NCI-H1092 treated with DMSO at 0.1 percent for 48 hours (cell line): ENCODE measurements at places on chromosomes 5 and 9.

DNA sequence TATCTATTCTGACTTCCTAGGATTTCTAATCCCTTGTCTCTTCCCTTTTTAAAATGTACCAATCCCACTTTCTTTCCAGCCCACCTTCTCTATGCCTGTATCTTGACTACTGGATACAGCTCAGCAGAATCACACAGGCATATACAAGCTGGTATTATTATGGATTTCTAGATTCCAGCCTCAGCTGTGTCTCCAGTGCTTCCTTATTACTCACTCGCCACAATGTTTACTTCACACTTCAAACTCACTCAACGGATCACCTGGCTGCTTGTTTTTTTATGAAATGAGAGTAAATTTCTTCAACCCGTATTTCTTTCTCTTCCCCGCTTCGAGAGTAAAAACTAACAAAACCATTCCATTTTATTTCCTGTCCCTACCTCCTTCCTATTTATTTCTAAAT, 38.8 kb downstream of the CWC27 start:
- DNase-seq = no peak

GRCh38 chr5:54610197-54610944, 92.8 kb downstream of the SNX18 start:
- DNase-seq = no peak

DNA sequence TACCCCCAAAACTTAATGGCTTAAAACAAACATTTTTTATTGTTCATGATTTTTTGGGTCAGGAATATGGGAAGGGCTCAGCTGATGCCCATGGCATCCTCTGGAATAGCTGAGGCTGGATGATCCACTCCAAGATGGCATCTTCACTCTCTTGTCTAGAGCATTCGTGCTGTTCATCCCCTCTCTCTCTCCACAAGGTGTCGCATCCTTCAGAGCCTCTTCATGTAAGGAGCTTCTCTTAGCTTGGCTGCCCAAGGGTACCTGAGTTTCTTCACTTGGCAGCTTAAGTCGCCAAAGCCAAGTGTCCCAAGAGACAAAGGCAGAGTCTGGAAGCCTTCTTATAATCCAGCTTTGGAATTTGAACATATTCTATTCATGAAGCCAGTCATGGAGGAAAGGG, 294.7 kb downstream of the CHSY3 start:
- no peak for DNase-seq

DNA sequence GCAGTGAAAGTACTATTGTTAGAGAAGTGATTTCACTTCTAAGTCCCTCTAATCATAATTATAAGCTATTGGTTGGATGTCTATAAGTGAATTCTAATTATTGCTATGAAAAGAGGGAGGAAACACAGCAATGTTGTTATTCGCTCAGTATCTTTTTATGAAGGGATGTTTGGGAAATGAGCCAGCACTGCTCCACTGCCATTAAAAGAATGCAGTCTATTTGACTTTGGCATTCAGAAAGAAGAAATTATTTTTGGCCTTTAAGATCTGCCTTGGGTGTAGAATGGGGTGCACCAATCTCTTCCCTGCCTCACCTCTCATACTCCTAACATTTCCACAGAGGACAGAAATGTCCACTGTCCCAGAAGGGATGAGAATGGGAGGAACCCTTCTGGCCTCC, 332.0 kb downstream of the SPATA31D1 start:
- DNase-seq = no peak

DNA sequence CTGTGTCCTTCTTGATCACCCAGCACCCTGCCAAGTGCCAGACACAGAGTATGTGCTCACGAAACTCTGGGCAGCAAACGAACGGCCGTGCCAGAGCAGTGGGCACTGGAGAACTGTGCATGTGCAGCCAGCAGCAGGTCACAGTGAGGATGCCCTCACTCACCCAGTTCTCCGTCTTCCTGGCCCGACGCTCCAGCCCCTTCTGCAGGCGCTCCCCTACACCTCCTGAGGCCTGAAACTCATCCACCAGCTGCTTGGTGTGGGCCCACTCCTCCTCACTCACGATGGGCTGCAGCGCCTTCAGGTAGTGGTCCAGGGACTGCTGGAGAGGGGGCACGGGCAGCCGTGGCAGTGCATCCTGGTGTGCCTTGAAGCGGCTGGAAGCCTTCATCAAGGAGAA, 2.9 kb downstream of the CRAT start:
- DNase-seq = no peak

GRCh38 chr9:124259158-124259808, 1.5 kb downstream of the NEK6 start:
- no peak for DNase-seq

- DNase-seq = no peak
These were observed 190.8 kb downstream of the MEF2C start for GRCh38 chr5:88691945-88692868.

- no peak for DNase-seq
These were observed 26.4 kb upstream of the LNPEP start for GRCh38 chr5:96909435-96909834.

DNA sequence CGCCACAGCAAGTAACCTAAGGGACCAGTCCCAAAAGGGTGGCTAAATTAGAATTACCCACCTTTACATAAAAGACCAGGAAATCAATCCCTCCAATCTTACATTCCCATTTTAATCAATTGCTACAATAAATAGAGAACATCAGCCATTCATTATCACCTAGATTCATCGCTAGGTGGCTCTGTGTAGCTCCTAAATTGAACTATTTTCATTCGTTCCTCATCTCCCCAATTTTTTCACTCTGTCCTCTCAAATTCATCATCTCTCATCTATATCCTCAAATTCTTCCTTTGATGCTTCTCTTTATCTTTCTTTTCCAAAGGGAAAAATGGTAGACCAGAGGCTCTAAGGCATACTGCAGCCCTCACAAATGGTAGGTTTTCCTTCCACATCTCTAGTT, 108.2 kb upstream of the TNC start:
- DNase-seq = no peak

- no peak for DNase-seq
These were observed 55.9 kb downstream of the AHRR start for GRCh38 chr5:377326-377981.

- DNase-seq = no peak
These were observed 2.2 kb downstream of the ABLIM3 start for GRCh38 chr5:149143470-149143869.
